ENCODE measurements at places on chromosomes 1 and 21. TPM values are rescaled to one million over a fixed set of nuclear protein-coding genes. Genes with fewer than 3 reads are reported as not detected.

SELENON gene
- 6.0 TPM for total RNA-seq

TMEM9 gene
- total RNA-seq: 19.8 TPM

LORICRIN gene
- total RNA-seq: not detected

CD247 gene
- total RNA-seq: 239 TPM

PADI3 gene
- total RNA-seq: not detected

TDRD5 gene
- total RNA-seq: not detected

MYBPH gene
- not detected for total RNA-seq

NT5C1A gene
- not detected for total RNA-seq

CFHR1 gene
- total RNA-seq: not detected

DNA sequence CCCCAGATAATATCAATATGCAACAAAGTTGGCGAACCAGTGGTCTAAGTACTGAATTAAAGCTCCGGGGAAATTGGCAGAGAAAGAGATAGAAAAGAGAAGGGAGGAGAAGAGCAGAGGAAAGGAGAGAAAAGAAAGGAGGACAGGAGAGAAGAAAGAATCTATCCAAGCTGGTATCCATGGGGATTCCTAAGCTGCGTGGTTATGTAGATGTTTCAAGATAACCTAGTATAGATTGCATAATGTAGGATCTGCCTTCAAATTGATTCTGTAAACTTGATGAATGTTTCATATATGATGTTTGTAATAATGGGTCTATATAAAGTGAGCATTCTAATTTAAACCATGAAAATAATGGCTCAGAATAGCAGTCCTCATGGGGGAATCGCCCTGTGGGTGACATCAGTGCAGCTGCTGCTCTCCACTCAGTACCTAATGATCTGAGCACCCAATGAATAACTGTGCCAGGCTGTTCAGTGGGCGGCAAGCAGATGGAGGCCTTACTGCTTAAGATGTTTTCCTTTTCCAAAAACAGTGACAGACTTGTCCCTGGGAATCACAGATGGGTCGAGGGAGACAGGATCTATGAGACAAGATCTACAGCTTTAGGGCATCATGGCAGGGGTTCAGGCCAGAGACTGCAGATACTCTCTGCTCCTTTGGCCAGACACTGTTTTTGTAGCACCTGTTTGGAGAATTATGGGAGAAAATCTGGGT is 78.0 kb downstream of the LAMC2 start:
- no peak for DNase-seq

DNA sequence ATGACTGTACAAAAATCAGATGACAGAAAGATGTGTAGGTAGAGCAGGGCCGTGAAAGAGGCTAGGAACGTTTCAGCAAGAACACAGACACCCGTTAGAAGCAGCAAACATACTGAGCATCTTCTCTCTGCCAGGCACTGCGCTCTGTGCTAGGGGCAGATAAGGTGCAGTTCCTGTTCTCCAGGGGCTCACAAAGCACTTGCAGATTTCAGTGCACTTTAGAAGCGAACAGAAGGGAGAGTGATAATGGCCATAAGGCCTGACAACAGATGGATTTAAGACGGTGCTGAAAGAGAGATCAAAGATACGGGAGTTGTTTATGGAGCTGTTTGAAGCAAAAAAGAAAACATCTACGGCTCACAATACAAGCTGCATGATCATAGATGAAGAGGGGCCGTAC is 200.3 kb upstream of the FOXD3 start:
- DNase-seq: no peak

DNA sequence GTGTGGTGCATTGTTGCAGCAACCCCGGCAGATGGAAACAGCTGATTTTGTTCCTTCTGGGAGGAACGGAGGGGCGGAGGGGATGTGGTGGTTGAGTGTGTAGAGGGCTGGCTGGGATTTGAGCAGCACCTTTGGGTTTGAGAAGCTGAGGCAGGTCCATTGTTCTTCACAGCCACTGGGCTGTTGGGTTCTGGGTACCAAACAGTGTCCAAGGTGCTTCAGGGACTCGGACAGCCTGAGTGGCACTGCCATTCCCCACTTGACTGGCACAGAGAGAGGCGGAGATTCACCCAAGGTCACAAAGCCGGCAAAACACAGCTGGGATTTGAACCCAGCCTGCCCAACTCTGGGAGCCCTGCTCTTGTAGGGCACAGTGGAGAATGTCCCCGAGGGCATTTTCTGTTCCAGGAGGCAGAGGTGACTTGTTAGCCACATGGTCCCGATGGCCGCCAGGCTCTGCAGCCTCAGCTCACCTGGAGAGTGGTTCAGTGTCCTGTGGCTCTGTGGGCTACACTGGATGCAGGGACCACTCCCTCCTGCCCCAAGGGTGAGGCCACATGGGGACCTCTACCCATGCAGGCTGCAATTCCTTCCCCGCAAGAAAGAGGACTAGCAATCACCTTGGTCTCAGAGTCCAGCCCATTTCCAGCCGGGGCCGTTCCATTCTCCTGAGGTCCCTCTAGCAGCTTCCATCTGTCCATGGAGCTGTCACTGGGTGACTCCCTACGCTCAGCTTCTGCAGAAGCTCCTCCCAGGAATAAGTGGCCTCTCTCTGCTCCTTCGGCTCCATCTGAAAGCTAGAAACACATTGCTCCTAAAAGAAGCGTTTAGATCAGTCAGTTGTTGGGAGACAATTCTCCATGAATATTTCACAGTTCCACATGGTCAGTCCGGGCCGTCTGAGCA is 31.2 kb upstream of the C1orf174 start:
- DNase-seq: no peak

GRCh38 chr1:243316366-243316989 is 60.6 kb downstream of the SDCCAG8 start:
- DNase-seq: no peak

GRCh38 chr1:85606414-85606800 is 25.8 kb downstream of the CCN1 start:
- no peak for DNase-seq
